Stimulated activated effector memory CD8-positive, alpha-beta T cell treated with anti-CD3 and anti-CD28 coated beads, Interleukin-12 subunit alpha, Interleukin-12 subunit beta, amount 100 ng/mL, for 72 hours (primary cell): ENCODE measurements at places on chromosomes 2 and 18.

DNA sequence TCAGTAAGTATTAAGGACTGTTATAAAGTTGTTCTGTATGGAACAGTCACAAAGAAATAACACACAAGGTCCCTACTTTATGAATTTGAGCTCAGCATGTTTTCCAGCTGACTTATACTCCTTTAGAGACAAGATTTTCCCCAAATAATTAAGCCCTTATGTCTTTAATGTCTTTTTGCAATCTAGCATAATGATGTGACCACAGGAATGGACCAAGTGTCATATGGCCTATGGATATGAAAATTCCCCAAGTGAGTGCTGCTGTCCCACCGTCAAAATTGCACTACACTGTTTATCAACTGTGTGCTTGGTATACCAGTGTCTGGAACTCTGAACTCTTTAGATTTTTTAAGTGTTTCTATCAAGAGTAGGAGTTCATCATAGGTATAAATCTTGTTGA lies 369.6 kb downstream of the PID1 start:
- no peak for DNase-seq

DNA sequence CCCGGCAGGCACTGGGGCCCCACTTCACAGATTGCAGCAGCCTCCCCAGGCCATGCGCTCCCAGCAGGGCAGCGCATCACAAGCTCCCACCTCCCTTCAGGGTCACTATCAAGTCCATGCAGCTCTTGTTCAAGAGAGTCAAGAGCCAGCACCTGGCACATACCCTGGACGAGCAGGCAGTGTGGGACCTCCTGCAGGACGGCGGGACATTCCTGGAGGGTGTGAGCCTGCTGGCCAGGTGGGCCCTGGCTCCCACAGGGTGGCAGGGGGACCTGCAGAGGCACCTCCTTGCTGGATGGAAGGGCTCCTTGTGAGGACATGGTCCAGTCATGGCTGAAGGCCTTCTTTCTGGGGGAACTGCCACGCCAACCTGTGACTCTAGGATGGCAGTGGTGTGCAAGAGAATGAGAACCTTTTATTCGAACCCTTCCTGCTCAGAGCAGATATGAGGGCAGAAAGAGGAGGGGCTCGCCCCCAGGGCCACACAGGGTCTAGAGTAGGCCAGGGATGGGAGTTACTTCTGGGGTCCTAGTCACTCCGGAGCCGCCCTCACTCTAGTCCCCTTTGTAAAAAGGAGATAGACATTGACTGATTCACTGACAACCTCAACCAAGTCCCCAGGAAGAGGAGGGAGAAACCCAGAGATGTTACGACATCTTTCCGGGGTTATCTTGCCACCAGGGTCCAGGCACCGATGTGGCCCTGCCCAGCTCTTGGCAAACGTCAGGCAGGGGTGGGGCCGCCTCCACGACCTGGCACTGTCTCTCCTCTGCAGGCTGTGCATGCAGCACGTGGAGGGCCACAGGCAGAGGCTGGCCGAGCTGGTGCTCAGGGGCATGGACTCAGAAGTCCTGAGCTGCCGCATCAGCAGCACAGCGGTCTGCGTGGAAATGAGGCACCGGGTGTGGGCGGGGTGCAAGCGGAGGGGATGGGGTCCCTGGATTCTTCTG lies 31.3 kb downstream of the HJURP start:
- DNase-seq, result no peak

DNA sequence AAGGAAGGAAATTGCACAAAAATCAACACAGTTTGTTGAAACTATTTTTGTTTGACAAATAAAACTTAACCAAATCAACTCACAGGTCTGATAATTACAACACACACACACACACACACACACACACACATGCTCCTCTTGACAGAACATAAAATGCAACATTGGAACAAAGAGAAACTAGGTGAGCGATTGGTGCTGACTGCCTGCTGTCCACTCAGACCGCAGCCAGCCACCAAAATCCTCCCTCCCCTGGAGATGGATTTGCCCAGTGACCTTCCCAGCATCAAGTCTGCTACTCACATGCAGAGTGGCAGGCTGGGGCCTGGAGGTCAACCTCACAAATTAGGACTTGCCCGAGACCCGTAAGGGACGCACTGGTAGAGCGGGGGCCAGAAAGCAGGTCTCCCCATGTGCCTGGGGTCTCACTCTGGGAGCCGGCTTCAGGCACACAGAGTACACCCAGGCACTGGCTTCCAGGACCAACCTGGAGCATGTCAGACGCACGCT lies 61.4 kb downstream of the DIPK1C start:
- no peak for DNase-seq

GRCh38 chr2:168220965-168221819 lies 26.2 kb downstream of the STK39 start:
- no peak for DNase-seq

DNA sequence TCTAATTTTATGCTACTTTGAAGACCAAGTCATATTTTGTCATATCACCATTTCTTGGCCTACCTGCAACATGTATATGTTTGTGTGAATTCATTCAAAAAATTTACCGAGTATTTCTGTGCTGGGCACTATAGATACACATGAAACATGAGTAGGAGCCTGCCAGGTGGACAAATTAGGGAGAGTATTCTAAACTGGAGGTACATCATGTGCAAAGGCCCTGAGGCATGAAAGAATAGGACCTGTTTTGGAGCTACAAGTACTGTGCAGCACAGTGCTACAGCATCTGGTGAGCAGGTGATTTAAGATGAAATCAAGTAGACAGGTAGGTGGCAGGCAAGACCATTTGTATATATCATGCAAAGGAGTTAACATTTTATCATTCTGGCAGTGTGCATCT lies 152.9 kb downstream of the MYO3B start:
- DNase-seq, result no peak

DNA sequence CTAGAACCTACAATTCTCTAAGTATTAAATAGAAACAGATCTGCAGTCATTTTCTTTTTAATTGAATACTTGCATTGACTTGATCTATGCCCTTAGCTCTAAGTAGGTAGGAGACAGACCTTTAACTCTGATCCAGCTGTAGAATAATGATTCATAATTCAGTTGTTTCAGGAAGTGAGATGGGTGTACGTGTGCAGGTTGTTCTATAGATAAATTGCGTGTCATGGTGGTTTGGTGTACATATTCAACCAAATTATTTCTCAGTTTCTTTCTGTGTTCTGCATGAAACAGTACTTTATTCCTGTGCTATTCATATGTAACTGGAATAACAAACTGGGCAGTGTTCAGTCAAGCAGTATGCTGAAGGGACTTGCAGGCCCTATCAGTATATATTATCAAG lies 34.3 kb upstream of the CD226 start:
- DNase-seq, result no peak

- no peak for DNase-seq
Observed at GRCh38 chr2:181198183-181198864, 217.9 kb downstream of the UBE2E3 start.

DNA sequence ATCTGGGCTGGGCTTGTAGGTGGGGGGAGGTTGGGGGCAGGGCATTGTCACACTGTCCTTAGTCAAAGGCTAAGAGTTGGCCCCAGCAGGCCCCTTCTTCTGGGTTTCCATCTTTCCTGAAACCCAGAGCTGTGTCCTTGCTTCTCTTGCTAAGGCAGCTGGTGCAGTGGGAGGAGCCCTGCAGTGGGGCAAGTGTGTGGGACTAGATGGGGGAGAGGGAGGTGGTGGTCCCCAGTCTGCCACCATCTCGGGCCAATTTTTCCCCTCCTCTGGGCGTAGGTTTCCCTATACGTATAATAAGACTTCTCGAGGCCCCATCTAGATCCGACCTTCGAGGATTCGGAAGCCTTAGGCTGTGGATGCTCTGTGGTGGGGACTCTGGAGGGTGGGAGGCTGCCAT lies 3.5 kb downstream of the KCNF1 start:
- DNase-seq, result no peak

GRCh38 chr2:189086710-189087109 lies 92.9 kb downstream of the COL5A2 start:
- DNase-seq, result no peak

DNA sequence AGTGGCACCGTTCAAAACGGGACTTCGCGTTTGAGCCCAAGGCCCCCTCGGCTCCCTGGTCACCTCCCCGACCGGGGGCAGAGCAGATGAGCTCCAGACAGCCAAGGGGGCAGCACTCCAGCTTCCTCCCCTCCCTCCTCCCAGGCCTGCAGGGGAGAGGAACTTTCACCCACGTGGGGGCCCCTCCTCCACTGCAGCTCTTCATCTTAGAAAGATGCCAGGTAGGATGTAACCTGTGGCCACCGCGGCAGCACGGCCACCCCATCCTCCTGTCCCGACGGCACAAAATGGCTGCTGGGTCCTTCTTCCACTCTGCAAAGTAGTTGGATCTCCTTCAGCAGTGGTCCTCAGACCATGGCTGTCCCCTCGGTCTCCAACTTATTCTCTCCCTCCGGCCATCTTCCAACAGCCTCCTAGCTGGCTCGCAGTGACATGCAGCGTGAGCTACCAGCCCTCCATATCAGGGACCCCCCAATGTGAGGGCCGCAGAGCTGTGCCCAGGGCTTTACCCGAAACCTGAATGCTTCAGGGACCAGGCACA lies 94.5 kb upstream of the ID2 start:
- no peak for DNase-seq

- no peak for DNase-seq
Observed at GRCh38 chr2:216775043-216775453, 79.7 kb upstream of the IGFBP5 start.
